ENCODE measurements at places on chromosomes 16 and 17. TPM values are rescaled to one million over a fixed set of nuclear protein-coding genes. Genes with fewer than 3 reads are reported as not detected.

DNA sequence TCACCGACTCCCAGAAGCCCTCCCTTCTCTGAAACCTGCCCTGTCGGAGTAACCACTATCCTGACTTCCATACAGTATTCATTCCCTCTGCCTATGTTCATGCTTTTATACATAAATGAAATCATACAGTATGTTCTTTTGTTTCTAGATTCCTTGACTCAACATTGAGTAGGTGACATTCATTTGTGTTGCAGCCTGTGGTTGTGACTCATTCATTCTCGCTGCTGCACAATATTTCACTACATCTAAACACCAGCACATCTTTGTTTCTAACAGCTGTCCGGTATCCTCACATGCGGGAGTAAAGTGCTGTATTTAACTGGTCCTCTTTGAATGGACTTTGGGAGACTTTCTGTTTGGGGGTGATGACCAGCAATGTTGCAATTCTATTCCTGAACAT is 135.0 kb upstream of the FOXF1 start:
- DNase-seq: no peak

Gene SPNS3
- 17.6 TPM for total RNA-seq

- DNase-seq: no peak
Observed at GRCh38 chr16:5472552-5472951, 375.0 kb upstream of the EEF2KMT start.

GRCh38 chr16:48383877-48384519 is 1.2 kb downstream of the SIAH1 start:
- no peak for DNase-seq

DNA sequence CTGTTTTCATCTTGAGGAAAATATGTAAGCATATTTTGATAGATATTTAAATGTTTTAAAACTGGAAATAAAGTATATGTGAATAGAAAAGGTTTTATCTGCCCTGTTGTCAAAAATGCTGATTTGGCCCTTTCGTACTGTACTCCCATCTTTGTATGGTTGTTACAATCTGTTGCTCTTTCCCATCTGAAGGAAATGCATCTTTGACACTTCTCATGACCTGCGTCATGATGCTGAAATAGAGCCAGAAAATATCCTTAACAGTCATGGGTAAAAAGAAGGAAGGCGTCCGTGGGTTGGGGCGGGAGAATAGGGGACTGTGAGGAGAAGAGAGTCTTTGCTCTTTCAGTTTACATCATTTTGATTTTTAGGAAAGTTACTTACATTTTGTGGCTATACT is 327.7 kb downstream of the BCAS3 start:
- DNase-seq: no peak

GRCh38 chr17:45149669-45150664 is 1.7 kb downstream of the HEXIM1 start:
- peak; percentile 68 for DNase-seq

GRCh38 chr16:19228575-19228974 is 57.0 kb upstream of the CLEC19A start:
- no peak for DNase-seq

Gene LPO
- total RNA-seq: not detected

- no peak for DNase-seq
Observed at GRCh38 chr17:36500745-36501225, 14.3 kb downstream of the ZNHIT3 start.

DNA sequence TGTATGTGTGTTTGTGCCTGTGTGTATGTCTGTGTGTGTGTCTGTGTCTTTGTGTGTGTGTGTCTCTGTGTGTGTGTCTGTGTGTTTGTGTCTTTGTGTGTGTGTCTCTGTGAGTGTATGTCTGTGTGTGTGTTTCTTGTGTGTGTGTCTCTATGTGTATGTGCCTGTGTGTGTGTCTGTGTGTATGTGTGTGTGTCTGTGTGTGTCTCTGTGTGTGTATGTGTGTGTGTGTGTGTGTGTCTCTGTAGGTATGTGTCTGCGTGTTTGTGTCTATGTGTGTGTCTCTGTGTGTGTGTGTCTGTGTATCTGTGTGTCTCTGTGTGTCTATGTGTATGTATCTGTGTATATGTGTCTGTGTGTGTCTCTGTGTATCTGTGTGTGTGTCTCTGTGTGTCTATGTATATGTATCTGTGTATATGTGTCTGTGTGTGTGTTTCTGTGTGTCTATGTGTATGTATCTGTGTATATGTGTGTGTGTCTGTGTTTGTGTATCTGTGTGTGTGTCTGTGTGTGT is 70.2 kb downstream of the USP43 start:
- no peak for DNase-seq

- peak; percentile 87 for DNase-seq
Observed at GRCh38 chr17:27218719-27219488, 75.0 kb upstream of the WSB1 start.

Gene OTOP2
- total RNA-seq: not detected

- no peak for DNase-seq
Observed at GRCh38 chr16:66390346-66391108, 24.0 kb downstream of the CDH5 start.

DNA sequence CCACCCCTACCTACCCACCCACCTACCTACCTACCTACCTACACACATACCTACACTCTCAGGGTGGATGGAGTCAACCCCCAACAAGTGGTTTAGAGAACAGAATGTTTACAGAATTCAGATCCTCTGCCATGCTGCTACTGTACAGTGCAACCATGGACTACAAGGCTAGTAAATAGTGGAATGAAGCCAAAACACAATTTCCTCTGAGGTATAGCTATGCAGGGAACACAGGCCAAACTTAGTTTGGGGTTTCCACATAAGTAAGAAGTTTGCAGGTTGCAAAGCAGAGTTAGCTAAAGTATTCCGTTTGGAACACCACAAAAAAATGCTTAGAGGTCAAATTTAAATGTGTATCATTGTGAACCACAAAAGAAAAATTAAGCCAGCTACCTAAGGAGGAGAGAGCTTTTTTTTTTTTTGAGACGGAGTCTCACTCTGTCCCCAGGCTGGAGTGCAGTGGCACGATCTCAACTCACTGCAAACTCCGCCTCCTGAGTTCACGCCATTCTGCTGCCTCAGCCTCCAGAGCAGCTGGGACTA is 2.7 kb upstream of the AP1G1 start:
- DNase-seq: peak; percentile 1

Gene CCL18
- not detected for total RNA-seq

Gene KRTAP9-4
- not detected for total RNA-seq

DNA sequence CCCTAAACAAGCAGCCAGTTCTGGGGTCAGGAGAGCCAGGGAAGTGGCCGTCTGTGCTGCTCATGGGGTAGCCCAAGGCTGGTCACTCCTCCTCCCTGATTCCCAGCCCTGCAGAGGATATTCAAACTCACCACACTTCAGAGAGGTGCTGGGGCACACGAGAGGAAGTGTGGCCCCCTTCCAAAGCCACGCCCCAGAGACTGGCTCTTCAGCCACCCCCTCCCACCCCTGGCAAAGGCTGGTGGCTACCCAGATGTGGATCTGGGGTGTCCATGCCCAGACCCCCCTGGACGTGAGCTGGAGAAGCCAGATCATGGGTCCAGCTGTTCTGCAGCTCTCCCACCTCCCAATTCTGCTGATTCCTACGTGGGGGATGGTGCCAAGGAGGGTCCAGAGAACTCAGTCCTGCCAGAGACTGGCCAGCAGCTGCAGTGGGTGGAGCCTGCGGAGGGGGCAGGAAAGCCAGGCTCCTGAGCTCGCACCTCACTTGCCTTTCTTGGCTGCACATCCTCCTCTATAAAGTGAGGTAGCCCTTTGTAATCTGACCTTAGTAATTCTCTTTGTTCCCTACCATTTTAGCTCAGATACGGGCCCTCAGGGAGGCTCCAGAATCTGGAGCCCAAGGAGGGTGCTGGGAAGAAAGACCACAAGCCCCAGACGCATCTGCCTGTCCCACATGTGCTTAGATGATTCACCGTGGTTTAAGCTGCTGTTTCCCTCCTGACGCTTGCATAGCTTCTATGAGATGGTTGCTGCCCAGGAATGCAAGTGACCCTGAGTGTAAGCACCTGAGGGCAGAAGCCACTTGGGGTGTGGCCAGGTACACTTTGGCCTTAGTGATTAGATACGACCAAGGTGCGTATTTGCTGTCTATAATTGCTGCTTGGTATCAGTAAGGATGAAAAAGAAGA is 15.3 kb downstream of the SDK2 start:
- no peak for DNase-seq

- DNase-seq: no peak
Observed at GRCh38 chr17:47279062-47279801, 25.6 kb downstream of the ITGB3 start.

Gene UNC13D
- 212 TPM for total RNA-seq

GRCh38 chr17:35006961-35007360 is 26.6 kb downstream of the LIG3 start:
- DNase-seq: no peak
